ENCODE measurements at places on chromosomes 12 and 14.

- DNase-seq = no peak
Observed at GRCh38 chr12:123445388-123446332, 9.2 kb upstream of the RILPL2 start.

DNA sequence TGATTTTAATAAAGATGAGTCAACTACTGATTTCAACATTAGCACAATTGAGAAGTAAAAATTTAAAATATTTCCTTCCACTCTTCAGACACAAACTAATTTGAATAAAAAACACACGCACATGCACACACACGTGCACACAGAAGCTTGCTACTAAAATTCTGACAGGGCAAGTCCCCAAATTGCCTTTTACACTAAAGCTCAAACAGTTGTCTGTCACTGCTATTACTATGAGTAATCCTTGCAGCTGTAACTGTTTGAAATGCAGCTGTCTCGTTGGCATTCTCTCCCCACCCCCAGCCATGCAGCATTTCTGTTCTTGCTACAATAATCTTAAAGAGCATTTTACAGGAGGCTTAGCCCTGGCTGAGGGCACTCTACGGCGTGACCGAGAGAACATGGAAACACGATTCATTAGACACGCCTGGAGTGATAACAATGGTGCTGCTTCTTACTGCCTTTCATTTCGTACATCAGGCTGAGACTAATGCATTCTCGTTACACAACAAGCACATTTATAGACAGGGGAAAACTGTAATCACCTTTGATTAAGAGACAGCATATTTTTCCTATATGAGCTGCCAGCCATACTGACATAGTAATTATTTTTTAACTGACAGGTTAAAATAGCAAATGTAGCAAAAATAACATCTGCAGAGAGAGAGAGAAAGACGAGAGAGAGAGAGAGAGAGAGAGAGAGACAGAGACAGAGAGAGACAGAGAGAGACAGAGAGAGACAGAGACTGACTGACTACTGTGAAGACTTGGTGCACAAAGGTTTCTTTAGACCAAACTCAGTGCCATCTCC lies 153.8 kb downstream of the MED13L start:
- DNase-seq = peak; percentile 73

- peak; percentile 79 for DNase-seq
Observed at GRCh38 chr12:40152783-40153383, 47.0 kb upstream of the SLC2A13 start.

GRCh38 chr14:20177433-20177974 lies 13.2 kb upstream of the OR11G2 start:
- no peak for DNase-seq

DNA sequence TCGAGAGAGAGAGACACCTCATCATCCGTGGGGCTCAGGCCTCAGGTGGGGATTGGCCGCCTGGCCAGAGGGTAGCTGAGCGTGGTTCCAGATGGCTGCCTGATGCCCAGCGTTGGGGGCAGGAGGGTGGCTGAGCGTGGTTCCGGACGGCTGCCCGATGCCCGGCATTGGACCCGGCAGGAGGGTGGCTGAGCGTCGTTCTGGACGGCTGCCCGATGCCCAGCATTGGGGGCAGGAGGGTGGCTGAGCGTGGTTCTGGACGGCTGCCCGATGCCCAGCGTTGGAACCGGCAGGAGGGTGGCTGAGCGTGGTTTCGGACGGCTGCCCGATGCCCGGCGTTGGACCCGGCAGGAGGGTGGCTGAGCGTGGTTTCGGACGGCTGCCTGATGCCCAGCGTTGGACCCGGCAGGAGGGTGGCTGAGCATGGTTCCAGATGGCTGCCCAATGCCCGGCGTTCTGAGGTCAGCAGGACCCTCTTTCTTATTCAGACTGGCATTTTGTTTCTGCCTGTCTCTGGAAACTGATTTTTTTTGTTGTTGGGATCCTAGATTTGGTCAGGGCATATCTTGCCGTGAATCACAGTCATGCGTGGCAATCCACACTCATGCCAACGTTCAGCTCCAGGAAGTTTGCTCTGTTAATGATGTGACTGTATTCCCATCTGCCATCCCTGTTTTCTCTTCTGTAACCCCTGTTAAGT lies 40.7 kb downstream of the GALNT9 start:
- DNase-seq = no peak

DNA sequence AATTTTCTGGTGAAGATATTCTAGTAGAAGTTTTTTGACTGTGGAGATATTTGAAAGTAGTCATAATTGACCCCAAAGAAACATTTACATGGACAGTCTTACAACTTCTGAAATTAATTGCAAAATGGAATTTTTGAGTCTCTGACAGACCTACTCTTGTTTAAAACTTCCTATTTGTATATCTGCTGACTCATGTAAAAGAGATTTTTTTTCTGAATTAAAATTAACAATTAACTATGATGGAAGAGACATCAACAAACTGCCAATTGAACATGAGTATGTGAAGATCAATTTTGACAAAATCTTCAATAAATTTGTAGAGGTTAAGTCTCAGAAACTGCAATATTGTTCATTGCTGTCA lies 108.5 kb upstream of the MAX start:
- no peak for DNase-seq

GRCh38 chr12:1553987-1554982 lies 40.1 kb downstream of the FBXL14 start:
- DNase-seq = no peak

GRCh38 chr12:79141776-79142175 lies 277.2 kb downstream of the SYT1 start:
- no peak for DNase-seq

GRCh38 chr14:67360470-67361206 lies 510 bp downstream of the EIF2S1 start:
- DNase-seq = no peak

GRCh38 chr12:88538250-88538649 lies 42.0 kb downstream of the KITLG start:
- no peak for DNase-seq

DNA sequence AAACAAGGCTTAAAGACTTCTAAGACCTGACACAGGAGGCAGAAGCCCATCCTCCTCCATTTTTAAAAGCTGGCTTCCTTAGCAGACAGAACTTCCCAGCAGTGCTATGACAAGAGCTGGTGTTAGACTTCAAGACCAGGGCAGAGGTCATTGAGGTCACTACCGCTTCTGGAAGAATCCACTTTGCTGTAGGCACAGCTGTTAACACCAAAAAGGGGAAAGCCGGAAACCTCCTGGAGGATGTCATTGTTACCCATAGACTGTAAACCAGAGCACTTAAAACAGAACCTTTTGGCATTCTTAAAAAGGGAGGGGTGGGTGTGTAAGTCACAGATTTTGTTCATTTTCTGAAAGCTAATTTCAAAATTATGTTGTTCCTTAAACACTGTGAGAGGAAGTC lies 445.7 kb downstream of the TMTC2 start:
- no peak for DNase-seq

DNA sequence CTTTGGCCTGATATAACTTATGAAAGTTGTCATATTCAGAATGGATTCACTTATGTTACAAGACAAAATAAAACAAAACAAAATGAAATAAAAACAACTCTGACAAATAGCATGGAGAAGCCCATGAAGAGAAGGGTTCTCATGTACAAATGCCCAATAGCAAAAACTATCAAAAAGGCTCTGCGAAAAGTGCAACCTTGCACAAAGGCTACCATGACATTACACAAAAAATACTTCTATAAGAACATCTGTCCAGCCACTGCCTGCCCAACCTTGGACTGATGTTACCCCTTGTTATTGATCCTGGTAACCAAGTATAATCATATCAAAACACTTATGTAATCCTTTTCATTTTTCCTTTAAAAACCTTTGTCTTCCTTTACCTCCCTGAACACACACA lies 213.0 kb downstream of the ATP23 start:
- no peak for DNase-seq

DNA sequence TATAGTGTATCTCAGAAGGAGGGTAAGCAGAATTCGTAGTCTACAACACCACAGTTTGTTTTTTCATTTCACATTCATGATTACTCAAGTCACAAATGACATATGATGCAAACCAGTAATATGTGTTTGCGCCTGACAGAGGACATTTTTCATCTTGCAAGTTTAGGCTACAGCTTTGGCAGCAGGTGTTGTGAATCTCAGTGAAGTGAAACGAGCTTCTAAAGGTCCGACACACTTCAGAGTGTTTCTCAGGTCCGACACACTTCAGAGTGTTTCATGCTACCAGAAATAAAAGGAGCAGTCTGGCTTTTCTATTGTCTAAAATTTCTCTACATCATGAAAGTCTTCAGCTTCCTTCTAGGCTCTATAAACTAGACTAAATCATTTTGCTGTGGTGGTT lies 22.7 kb downstream of the CLEC14A start:
- no peak for DNase-seq

- no peak for DNase-seq
Observed at GRCh38 chr12:123690191-123690840, 19.4 kb downstream of the TCTN2 start.

GRCh38 chr12:131735476-131736445 lies 24.9 kb downstream of the SFSWAP start:
- no peak for DNase-seq

DNA sequence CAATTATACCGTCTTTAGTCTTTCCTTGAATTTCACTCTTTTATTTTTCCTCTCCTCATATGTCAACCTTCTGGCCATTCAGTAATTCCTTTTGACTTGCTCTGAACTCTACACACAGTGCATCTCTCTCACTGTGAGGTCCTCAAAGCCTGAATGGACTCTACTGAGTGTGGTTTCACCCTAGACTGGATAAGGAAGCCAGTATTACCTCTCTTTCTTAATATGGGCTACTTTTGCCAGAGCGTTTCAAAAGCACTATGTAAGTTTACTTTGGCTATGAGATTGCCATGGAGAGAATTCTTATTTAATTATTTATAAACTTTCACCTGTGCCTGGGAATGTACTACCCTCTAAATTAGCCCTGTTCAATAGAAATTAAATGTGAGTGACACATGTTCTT lies 343.5 kb upstream of the DDHD1 start:
- no peak for DNase-seq

DNA sequence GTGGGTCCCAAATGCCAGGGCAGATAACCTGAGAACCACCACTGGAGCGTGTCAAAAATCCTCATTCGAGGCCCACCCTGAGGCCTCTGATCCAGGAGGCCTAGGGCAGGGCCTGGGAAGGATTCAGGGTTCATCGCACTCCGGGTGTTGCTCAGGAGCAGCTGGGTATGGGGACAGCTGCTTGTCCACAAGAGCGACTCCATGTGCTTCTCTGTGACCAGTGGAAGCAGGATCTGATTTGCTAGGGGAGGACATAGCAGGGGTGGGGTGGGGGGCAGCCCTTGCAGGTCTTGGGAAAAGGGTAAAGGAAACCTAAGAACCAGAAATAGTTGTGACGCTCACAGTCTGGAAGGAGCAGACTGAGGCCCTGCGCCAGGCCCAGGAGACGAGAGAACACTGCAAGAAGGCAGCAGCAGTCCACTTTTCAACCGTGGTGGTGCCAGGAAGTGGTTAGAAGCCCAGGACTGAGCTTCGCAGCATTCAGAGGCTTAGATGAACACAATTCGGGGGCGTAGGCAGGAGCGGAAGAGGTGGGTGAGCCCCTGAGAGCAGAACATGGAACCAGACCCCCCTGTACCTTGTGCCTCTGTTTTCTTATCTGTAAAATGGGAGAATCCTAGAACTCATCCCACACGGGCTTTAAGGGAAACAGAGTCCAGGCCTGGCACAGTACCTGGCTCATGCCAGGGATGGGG lies 33.7 kb downstream of the ITPK1 start:
- no peak for DNase-seq

GRCh38 chr12:57040750-57041149 lies 9.2 kb downstream of the MYO1A start:
- DNase-seq = peak; percentile 13

GRCh38 chr12:117508468-117508867 lies 147.0 kb upstream of the NOS1 start:
- no peak for DNase-seq

GRCh38 chr14:87066221-87066817 lies 926.7 kb downstream of the GALC start:
- DNase-seq = no peak
